Activated naive CD4-positive, alpha-beta T cell treated with anti-CD3 and anti-CD28 coated beads, Interleukin-2, amount 10 ng/mL, durations not matched to agents 7 days and 5 days (primary cell): ENCODE measurements at places on chromosomes 5 and 9.

- DNase-seq: no peak
Measured at GRCh38 chr5:36607114-36607571, 737 bp downstream of the SLC1A3 start.

GRCh38 chr5:107320846-107321245, 349.9 kb downstream of the EFNA5 start:
- DNase-seq: no peak

DNA sequence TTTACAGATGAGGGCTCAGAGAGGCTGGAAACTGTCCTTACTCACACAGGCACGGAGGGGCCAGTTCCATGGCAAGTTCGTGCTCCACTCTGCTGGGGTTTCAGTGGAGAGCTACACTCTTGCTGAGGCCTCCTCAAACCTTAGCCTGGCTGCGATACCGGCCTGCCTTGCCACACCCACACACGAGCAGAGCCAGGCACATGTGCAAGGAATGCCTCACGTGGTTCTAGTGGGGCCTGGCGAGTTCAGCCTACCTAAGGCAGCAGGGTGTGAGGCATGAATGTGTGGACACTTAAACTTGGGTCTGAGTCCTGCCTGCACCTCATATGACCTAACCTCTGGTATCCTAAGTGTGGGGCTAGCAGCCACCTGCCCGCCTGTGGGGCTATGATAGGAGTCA, 21.5 kb upstream of the PRDM12 start:
- no peak for DNase-seq

GRCh38 chr9:130763331-130764171, 70.0 kb downstream of the EXOSC2 start:
- no peak for DNase-seq

- no peak for DNase-seq
Measured at GRCh38 chr5:113331209-113331551, 103.6 kb downstream of the TSSK1B start.

DNA sequence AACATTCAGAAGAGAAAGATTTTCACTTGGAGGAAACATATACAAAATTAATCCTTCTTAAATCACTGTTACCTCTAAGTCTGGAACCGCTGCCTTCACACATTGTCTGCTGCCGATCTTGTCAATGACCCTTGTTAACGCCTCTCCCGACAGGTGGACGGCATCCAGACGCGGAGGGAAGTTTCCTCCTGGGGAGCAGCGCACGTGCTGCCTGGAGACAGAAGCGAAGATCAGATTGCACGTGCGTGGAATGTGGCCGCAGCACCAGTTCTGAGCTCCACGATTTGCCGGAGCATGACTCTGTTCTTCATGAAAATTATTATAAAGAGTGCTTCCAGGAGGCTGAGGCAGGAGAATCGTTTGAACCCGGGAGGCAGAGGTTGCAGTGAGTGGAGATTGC, 183.6 kb upstream of the IRX4 start:
- DNase-seq: no peak

GRCh38 chr5:35850967-35851680, 5.6 kb upstream of the IL7R start:
- DNase-seq: no peak

- no peak for DNase-seq
Measured at GRCh38 chr9:5958273-5958672, 57.2 kb downstream of the RANBP6 start.

GRCh38 chr5:153096381-153096780, 394.1 kb upstream of the GRIA1 start:
- DNase-seq: no peak

DNA sequence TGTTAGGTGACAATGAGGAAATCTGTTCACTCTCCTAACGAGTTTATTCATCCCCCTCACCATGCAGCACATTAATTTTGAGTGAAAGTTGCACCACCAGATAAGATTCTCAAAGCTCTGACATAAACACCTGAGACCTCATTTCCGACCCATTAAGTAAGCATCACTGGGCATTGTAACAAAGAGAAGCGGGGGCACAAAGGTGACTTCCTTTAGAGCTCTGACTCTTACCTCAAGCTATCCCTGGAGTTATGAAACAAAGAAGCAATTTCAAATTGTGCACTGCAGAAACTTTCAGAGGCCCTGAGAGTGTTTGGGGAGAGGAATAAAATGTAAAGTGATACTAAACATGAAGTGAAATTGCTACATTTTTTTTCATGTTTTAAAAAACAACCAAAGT, 29.5 kb downstream of the C5orf15 start:
- DNase-seq: no peak

- no peak for DNase-seq
Measured at GRCh38 chr5:79844571-79844970, 146.5 kb downstream of the MTX3 start.

- no peak for DNase-seq
Measured at GRCh38 chr5:107603349-107603748, 67.4 kb downstream of the EFNA5 start.

DNA sequence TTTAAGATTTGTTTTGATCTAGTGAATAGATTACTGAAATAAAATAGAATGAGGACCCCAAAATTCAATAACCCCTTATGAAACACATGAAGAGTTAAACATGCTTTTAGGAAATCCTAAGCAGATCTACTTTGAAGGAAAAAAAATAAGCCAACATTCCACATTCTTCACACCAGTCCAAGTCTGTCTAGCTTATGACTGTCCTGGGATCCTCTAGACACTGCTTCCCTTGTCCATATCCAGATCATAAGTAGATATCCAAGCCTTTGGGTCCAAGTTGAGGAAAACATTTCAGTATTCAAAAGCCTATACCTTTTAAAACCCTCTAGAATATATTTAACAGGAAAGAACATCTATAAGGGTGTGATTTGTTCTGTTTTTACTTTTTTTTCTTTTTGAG, 58.8 kb upstream of the MINAR2 start:
- DNase-seq: no peak

- no peak for DNase-seq
Measured at GRCh38 chr5:58183078-58183785, 276.7 kb downstream of the PLK2 start.

DNA sequence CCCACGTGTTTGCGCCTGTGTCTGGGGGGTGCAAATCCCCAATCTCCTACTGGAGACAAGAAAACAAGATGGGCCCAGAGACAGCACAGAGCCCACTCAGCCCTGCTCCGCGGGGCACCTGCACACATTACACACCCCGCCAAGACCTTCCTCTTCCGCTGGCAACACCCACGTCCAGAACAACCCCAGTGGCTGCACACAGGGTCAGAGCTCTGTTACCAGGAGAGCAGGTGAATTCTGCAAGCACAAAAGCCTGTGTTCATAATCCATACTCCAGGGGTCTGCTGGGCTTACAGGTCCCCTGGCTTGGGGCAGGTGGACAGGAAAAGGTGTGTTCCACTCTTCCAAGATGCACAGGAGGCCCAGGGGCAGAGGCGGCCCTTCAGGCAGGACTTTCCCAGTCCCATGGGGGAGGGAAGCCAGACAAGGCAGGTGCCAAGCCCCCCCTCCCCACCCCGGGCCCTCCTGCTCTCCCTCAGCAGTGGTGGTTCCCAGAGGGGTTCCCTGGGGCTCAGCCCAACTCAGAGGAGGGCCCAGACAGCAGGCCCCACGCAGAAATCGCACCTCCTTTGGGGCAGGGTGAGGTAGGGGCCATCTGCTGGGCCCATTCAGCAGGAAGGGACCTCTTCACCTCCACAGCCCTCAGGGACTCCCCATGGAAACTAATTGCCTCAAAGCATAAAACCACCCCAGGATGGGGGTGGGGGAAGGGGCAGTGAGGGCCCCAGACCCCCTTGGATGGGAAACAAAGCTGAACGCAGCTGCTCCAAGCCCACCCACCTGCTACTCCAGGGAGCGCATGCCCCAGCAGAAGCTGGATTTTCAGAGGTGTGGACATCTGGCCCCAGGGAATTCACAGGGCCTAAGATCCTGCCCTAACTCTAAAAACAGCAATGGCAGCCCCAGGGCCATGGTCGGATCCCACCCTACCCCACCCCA, 105.3 kb downstream of the VAV2 start:
- DNase-seq: no peak

DNA sequence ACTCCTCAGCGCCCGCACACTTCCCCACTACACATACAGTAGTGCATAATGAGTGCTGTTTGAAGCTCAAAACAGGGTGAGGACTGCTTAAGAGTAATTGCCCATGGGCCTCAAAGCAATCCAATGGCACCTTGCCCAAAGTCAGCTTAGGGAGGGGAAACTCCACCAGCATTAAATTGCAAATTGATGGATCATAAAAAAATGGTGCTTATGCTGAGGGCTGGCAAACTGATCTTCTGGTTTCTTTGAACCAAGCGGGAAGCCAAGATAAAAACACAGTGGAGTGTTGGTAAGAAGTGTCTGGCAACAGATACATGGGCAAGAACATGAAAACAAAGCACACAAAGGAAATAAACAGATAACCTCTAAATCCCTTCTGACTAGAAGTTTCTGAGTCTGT, 28.0 kb downstream of the TLE1 start:
- DNase-seq: no peak

GRCh38 chr5:79535477-79536192, 21.7 kb upstream of the HOMER1 start:
- DNase-seq: no peak

- DNase-seq: no peak
Measured at GRCh38 chr9:99049641-99050040, 55.3 kb upstream of the TGFBR1 start.

- no peak for DNase-seq
Measured at GRCh38 chr5:93018461-93018860, 562.6 kb downstream of the NR2F1-AS1 start.

GRCh38 chr9:96006961-96007360, 131.5 kb downstream of the ERCC6L2 start:
- no peak for DNase-seq

GRCh38 chr5:54227759-54228158, 82.6 kb downstream of the ARL15 start:
- no peak for DNase-seq

- peak; percentile 42 for DNase-seq
Measured at GRCh38 chr5:168851902-168852321, 272.7 kb upstream of the PANK3 start.

DNA sequence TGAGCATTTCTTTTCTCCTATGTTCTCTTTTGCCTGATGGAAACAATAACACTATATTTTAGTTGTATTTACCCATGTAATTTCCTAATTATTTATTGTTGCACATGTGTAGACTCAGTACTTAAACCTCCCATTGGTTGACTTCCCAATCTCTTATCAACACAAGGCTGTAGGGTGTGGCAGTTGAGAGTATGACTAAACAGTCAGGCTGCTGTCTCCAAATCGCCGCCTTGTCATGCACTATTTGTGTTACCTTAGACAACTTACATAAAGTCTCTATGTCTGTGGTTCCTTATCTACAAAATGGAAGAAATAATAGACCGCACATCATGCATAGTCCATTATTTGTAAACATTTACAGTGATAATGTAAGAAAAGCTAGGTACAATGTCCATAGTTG, 68.9 kb upstream of the EFNA5 start:
- no peak for DNase-seq

DNA sequence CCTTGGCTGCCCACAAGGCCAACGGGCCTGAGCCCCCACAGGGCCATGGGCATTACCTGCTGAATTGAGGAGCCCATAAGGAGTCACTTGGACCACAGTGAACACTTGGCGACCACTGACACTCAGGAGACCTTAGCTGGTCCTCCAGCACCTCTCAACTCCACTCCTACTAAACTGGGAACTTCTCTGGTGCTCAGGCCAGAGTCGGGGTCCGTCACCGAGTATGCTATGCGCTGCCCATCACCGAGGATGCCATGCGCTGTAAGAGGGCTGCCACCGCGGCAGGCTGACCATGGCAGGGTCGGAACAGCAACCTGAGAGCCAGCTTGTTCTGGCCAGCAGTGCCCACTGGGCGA, 600 bp upstream of the SQSTM1 start:
- no peak for DNase-seq
